CD8-positive, alpha-beta memory T cell (primary cell): ENCODE measurements at places on chromosomes 16 and 17. TPM values are rescaled to one million over a fixed set of nuclear protein-coding genes. Genes with fewer than 3 reads are reported as not detected.

GRCh38 chr17:56912105-56912999, 1.5 kb downstream of the TRIM25 start:
- DNase-seq = no peak

DNA sequence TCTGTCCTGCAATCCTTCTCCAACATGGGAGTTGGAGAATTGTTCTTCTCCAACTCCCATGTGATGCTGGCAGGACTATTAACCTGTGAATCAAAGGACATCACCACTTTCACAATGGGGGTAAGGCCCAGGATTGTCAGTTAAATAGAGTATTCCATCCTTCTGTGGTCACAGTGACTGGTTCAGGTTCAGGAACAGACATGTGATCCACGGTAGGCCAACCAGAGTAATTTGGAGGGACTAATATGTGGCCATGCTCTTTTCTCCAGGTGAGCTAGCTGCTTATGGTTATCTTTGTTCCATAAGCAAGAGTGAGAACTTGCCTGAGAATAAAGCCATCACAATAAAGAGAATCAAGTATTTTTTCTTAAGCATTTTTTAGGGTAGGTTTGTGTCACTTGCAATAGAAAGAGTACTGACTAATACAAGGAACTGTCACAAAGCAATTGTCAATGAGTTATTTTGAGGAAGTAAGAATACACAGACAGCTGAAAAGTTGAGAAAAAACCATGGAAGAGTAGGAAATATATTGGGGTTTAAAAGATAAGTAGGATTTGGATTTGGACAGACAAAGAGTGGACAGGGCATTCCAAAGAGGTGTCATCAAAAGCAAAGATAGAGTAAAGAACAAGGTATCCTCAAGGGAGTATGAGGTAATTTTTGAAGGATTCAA, 63.4 kb downstream of the BRIP1 start:
- DNase-seq = no peak

DNA sequence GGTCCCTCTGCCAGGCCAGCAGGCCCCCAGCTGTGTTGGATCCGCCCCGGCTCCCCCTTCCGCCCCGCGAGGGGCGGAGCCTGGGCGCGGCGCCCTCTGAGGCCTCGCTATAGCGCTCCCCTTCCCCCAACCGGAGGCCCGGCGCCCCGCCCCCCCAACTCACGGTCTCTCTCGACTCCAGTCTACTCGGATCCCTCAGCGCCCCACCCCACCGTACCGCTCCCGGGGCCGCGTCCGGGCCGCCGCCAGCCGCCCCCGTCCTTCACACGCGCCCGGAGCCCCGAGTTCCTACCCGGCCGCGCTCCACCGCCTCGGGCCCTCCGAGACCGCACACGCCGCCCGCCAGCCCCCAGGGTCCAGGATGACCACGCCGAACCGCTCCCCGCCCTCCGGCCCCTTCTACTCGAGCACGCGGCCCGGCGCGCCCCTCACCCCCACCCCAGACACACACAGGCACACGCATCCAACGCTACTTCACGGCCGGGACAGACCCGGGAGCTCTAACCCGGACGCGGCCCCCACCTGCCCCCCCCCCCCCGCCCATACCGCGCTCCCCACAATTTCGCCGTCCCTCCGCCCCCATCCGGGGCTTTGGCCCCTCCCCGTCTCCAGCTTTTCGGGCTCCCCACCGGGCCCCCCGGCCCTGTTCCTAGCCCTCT, 1.4 kb downstream of the PHF23 start:
- peak; percentile 64 for DNase-seq

DNA sequence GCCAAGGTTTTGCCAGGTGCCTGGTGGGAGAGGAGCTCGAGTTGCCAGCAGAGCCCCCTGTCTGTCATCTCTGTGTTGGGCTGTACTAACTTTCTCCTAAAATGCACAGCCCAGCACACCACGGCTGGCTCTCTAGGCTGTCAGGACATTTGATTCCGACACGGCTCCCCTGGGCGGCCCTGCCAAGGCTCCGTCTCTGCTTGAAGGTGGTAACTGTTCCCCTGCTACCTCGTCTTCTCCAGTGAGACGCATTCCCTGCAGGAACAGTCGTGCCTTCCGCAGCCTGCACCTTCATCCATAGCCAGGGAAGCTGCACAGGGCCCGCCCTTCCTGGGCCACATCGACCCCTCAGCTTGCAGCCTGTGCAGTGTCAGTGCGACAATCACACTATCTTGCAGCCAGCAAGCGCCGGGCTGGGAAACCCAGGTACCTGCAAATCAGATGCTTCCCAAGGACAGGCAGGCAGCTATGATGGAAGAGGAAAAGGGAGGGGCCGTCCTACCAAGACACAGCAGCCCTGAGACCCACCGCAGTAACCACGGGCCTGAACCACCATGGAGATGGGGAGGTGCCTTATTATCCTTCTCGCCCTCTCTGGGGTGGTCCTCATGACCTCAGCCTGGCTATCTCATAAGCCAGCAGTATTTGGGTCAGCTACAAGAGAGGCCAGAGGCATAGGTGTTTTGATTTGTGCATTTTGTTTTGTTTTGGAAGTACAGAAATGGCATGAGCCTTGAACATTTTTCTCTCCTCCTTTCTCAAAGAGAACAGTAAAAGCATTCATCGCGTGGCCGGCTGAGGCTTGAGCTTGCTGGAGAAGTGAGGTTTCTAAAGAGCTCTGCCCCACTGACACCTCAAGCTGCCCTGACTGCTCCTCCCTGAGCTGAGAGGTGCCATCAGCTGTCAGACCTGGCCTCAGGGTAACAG, 361.7 kb upstream of the TNRC6C start:
- DNase-seq = no peak

DNA sequence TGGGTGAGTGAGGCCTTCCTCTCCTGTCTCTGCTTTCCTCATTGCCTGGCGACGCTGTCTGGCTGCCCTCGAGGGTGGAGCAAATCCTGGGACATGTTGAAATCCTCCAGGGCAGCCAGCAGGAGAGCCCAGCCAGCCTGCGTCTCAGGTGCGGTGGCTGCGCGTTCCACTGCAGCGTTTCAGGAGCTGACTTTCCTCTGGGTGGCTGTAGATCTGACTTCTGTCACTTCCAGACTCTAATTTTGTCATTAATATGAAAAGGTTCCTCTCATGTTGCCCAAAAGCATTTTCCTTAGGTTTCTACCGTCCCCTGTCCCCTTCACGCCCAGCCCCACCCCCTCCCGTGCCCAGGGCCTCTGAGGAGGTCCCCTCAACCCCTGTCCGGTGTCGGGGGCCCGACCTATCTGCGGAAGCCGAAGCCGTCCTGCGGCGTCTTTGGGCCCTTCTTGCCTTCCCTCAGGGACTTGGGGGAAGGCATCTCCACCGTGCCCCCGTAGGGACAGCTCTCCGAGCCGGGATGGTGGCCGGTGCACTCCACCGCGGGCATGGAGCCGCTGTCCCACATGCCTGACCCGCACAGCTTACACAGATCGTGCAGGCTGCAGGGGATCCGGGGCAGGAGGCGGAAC, 95.1 kb downstream of the TBC1D16 start:
- DNase-seq = no peak

The PIK3R6 gene
- polyA plus RNA-seq = 0.61 TPM

DNA sequence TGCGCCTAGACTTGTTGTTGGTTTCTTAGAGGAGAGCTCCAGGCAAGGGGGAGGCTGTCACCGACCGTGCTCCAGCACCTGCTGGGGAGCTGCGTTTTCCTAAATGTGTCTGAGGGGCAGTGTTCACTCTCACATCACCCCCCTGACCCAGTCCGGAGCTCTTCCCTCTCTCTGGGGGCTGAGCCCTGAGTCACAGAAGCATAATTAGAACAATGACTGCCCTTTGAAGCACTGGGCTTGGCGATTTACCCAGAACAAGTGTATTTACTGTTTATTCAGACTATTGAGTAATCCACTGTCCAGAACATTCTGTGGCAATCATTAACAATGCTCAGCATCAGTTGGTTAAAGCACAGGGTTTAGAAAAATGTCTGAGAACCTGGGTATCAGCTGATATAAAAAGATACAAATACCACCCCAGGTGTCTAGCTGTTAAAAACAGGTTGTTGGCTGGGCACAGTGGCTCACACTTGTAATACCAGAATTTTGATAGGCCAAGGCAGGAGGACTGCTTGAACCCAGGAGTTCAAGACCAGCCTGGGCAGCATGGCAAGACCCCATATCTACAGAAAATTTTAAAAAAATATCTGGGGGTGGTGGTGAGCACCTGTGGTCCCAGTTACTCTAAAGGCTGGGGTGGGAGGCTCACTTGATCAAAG, 8.1 kb downstream of the CES4A start:
- DNase-seq = no peak

DNA sequence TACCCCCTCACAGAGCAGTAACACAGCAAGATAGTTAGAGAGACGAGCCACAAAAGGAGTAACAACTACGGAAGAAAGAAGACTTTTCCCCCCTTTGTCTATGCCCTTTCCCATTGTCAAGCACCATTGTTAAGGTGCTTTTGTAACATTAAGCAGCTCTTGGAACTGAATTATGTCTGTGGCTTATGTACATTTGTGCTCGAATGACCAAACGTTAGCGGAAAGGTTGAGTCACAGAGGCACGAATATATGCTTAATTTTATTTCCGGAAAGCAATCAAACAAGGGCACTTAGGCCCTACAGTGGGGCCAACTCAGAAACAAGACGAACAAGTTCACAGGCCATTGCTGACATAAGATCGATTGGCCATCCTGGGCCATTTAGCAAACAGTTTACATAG, 109.5 kb downstream of the ANKFN1 start:
- no peak for DNase-seq

The TEDC2 gene
- polyA plus RNA-seq = 0.56 TPM

The KRT13 gene
- polyA plus RNA-seq = not detected

The HS3ST2 gene
- polyA plus RNA-seq = not detected

GRCh38 chr16:78100112-78100467, 636 bp downstream of the WWOX start:
- no peak for DNase-seq

The TM4SF5 gene
- not detected for polyA plus RNA-seq

DNA sequence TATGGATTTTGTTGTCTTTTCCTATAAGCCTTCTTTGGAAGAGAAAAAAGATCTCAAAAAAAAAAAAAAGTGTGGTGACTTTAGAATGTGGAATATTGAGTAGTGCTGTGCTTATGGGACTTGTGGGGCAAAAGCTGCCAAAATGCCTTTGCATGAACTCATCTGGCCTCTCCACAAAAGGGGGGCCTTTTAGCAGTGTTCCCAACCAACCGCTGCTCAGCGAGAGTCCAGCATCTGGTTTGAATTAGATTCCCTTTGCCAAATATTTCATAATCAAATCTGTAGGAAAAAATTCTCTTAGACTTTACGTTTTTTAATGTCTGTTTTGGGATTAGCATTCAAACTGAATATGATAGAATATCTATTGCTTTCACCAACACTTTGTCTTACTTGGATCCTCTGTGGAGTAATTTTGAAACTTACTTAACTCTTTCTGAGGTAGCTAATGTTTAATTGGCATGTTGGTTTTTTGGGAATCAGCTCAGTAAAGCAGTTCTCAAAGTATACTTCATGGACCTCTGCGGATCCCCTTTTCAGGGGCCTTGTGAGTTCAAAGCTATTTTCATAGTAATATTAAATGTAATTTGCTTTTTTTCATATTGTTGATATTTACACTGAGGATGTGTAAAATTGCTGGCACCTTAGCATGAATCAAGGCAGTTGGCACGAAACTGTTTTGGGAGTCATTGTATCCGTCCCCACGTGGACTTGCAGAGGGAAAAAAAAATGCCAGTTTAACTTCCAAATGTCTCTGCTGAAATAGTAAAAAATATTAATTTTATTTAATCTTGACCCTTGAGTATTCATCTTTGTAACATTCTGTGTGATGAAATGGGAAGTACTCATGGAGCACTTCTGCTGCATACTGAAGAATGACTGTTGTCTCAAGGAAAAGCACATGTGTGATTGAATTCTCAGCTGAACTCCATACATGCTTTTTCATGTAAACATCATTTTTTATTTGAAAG, 34.7 kb upstream of the VPS4A start:
- no peak for DNase-seq

GRCh38 chr17:17723354-17724261, 42.4 kb downstream of the RAI1 start:
- no peak for DNase-seq

DNA sequence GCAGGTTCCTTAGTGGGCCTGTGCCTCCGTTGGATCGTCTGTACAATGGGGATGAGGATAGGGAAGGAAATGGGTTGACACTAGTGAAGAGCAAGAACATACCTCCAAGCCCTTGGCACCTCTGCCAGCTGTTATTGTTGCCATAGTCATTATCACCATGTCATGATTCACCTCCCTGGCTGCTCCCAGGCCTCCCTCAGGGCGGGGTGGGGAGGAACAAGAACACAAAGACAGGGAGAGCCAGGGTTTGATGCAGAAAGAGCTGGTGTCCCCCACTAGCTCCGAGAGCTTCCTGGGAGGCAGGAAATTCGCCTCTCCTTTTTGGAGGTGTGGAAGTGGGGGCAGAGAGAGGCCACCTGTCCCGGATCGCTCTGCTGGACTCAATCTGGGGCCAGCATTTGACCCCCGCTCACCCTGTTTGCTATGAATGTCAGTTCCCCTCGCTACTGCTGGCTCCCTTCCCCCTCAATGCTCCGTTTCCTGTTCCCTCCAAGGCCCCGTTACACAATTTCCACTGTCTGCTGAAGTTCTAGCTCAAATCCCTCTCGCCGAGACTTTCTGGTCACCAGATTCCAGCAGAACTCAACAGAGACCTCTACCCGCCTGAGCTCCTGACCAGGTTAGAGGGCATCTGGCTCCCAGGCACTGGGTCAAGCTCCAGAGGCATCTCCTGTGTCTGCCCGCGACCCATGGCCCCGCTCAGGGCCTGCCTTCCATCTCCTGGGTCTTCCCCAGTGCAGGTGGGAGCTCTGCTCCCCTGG, 9.1 kb downstream of the TIMP2 start:
- DNase-seq = no peak

- no peak for DNase-seq
Measured at GRCh38 chr16:30482366-30482765, 9.8 kb downstream of the ITGAL start.

GRCh38 chr17:27566671-27567562, 64.1 kb upstream of the LGALS9 start:
- no peak for DNase-seq

The HYDIN gene
- polyA plus RNA-seq = not detected

GRCh38 chr17:73566905-73567782, 77.1 kb downstream of the SDK2 start:
- no peak for DNase-seq

- no peak for DNase-seq
Measured at GRCh38 chr16:83205896-83206295, 579.1 kb downstream of the CDH13 start.

The C16orf46 gene
- 0.93 TPM for polyA plus RNA-seq

- peak; percentile 80 for DNase-seq
Measured at GRCh38 chr16:2532494-2533141, 1.4 kb upstream of the CEMP1 start.

- DNase-seq = no peak
Measured at GRCh38 chr17:31294231-31294630, 2.8 kb downstream of the OMG start.

The ITGB3 gene
- polyA plus RNA-seq = not detected

DNA sequence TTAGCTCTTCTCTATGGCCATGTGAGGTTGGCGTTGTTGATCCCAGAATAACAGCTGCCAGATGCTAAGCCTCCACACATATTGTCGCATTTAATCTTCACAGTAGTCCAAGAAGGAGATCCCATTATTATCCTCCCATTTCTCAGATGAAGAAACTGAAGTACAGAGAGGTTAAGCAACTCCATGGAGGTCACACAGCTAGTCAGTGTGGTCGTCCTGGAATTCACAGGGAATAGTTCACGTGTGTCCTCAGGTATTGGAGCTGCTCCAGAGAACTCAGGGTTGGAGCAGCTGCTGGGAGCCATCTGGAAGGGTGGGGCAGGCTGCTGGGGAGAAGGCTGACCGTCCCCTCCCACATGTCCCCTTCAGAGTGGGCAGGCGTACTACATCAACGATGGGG, 19.5 kb downstream of the SDR42E2 start:
- no peak for DNase-seq

- DNase-seq = no peak
Measured at GRCh38 chr16:81696961-81697615, 82.0 kb upstream of the PLCG2 start.
